ENCODE measurements at places on chromosomes 1 and 21.

DNA sequence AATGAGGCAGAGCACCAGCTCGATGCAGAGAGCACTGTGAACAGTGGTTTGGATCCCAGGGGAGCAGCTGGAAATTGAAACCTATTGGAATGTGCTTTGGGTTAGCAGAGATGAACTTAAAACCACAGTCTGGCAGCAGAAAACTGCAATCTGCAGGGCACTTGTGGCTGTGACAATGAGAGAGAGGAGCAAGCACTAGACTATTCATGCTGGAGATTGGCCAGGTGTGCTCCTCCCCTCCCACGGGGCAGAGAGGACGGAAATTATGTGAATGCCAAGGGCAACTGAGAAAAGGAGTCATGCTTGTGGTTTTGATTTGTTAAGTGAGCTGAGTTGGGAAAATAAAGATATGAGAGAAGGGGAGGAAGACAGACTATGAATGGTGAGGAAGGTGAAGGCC, 38.1 kb downstream of the HSD3B2 start:
- no peak for DNase-seq

- DNase-seq, result peak; percentile 28
Observed at GRCh38 chr1:7912145-7912544, 28.5 kb downstream of the TNFRSF9 start.

GRCh38 chr21:31948676-31949075, 75.9 kb downstream of the HUNK start:
- no peak for DNase-seq

DNA sequence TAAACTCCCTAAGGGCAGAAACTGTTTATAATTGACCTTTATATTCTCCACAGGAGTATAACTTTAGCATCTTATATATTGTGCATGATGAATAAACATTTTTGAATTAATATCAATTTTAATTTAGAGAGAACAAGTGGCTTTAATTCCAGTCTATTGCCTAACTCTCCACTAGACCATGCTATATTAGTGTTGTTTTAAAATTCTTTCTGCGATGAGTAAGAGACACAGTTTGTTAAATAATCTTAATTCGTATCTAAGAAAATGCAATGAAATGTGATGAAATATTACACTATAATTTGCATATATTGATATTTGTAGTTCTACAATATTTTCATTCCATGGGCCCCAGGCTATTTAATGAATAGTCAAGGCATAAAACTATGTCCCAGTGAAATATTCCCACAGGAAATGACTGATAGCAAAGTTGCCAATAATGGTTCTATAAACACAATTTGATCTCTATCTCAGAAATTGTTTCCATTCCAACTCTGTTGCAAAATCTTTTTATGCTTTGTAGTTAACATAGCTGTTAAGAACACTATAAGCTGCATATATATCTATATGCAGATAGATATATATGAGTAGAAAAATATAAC, 2.9 kb upstream of the SYDE2 start:
- no peak for DNase-seq

DNA sequence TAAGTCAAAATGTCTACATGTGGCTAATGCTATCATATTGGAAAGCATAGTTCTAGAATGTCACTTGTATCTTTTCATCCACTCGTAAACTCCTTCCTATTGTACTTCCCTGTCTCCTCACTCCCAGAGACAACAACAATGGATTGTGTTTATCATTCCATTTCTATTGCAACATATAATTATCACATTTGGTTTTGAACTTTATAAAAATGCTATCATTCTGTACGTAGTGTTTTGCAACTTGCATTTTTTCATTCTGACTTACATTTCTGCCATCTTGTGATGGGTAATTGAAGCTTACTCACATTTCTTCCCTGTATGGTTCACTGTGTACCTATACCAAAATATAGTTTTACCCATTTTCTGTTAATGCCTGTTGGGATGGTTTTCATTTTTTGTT, 14.5 kb upstream of the CSF3R start:
- no peak for DNase-seq

- DNase-seq, result no peak
Observed at GRCh38 chr1:240768979-240769378, 157.0 kb upstream of the GREM2 start.

GRCh38 chr1:59354709-59355337, 57.9 kb downstream of the FGGY start:
- DNase-seq, result no peak

- DNase-seq, result no peak
Observed at GRCh38 chr21:34913811-34914210, 135.3 kb downstream of the RUNX1 start.

DNA sequence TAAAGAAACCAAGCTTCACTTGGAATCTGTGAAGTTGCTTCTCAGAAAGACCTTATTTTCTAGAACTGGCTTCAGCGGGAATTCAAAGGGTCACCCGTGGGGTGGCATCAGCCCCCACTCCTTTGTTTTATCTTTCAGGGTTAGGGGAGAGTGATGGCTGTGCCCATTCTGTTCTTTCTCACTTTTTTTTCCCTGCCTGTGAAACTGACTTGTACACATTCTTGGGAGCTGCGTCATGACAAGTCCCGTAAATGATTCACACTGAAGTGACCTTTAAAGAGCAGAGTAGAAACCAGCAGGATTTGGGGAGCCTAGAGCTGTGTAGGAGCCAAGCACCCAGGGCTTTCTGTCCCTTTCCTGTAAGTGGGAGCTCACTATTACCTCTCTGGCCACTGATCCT, 43.8 kb downstream of the SLC44A3 start:
- DNase-seq, result no peak

- no peak for DNase-seq
Observed at GRCh38 chr1:240098534-240098933, 6.9 kb downstream of the FMN2 start.

DNA sequence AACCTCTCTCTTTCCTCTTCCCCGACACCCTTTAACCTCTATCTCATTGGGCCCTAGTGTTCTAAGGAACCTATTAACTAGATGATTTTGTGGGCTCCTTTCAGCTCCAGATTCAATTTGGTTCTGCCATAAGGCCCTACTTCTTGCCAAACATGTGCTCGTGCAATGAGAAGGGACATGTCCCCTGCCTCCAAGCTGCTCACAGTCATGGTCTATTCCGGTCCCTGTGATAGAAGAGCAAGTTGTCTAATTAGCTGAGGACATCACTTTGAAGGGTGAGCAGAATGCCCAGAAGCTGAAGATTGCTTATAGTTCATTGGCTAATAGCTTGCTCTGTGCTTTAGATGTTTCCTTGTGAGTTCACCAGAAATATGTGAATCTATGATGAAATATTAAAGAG, 76.2 kb downstream of the ZNF648 start:
- no peak for DNase-seq

DNA sequence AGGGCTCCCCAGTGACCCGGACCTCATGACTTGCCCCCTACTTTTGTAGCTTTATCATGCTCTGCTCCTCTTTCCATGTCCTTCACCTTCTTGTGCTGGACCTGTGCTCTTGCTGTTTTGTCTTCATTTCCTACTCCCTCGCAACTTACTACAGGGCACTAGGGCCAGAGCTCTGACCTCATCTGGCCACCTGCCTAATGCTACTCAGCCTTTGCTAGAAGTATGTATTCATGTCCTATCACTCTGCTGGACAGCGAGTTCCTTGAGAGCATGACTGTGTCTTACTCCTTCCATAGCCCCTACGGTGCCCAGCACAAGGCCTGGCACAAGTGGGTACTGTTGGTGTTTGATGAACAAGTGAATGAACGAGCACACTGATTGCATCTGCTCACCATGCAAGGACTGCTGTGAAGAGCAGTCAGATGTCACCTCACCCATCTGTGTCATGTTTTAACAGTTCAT, 1.9 kb downstream of the MTFR1L start:
- no peak for DNase-seq

DNA sequence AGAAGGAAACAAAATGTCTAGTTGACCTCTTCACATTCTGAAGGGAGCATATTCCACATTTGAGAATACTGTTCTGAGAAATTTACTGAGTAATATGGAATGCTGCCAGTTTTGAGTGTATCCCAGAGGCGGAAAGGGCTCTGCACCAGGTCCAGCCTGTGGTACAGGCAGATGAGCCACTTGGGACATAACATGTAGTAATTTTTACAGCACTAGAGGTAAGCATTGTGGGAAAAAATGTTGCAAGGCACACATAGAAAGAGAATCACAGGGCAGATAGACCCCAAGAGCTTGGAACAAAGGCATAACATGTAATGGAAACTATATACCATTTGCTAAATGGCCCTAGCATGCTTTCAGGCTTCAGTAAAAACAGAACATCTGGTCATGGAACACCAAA, 228.5 kb downstream of the USH2A start:
- no peak for DNase-seq

DNA sequence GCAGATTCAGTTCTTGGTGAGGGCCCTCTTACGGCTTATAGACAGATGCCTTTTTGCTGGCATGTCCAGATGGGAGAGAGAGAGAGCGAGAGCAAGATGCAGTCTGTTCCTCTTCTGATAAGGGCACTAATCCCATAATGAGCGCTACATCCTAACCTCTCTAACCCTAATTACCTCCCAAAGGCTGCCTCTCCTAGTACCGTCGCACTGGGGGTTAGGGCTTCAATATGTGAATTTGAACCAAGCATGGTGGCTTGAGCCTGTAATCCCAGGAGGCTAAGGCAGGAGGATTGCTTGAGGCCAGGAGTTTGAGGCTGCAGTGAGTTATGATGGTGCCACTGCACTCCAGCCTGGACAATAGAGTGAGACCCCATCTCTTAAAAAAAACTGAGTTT, 10.5 kb upstream of the SDE2 start:
- DNase-seq, result no peak
